ENCODE measurements at places on chromosomes 4 and X. TPM values are rescaled to one million over a fixed set of nuclear protein-coding genes. Genes with fewer than 3 reads are reported as not detected.
A peak's percentile ranks its signal among the peaks of the same experiment; 100 is the strongest.

DNA sequence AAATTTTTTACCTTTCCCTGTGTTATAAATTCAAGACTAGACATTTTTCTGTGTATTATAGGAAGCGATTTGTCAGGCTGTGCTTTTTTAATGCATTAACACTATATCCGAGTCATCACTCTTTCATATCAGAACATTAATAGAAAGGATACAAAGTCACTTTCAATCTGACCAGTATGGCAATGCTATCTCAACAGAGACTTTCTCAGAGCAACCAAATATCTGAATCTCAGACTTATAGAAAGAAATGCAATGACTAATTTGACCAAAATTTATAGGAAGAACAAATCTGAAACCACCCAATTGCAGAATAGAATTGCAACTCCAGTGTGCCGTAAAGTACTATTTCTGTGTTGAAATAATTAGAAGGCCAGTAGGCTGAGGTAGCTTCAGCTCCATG, 473 bp upstream of the TKTL2 start:
- no peak for DNase-seq

DNA sequence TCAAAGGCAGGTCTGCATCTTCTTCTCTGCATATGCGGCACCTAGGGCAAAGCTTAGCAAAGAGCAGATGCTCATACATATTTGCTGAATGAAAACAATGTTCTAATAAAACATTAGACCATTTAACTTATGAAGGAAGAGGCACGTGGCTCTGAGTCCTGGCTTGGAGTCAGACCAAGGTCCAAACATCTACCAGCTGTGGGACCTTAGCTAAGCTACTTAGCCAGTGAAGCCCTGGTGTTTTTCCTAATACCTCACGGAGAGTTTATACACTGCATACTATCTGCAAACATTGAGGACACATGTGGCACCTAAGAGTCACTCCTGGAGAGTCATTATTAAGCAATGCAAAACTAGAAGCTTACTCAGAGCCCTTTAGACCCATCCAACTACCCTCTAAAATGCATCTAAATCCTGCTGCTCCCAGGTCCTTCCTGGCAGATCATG, 9.0 kb downstream of the PDGFC start:
- peak; percentile 53 for DNase-seq

DNA sequence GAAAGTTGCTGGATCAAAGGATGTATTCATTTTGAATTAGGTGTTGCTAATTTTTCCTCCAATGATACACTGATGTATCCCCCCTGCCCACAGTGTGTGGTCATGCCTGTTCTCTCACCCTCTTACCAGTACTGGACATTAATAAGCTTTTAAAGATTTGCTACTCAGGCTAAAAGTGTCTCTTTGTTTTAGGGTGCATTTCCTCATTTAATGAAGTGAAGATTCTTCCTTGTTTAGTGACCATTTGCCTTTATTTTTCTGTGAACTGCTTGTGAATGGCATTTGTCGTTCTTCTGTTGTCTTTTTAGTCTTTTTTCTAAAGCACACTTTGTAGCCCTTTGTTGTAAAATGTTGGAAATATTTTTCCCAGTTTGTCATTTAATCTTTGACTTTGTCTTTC, 5.0 kb downstream of the MSMO1 start:
- DNase-seq, result no peak

ASMT gene
- polyA plus RNA-seq, result not detected

DNA sequence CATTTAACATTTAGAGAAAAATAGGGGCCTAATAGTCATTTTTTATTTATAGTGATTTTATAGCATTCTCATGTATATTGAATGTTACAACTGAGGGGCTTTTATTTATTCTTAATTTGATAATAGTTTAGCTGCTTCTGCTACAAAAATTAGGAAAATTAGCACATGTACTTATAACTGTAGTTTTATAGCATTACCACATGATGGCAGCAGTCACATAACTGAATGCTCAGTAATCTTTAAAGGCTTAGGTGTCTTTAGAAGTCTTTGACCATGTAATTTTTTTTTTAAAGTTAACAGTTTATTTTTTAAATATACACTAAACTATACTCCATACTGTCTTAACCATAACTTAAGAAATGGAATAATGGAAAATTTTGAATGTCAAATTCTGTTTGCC, 136.6 kb downstream of the STAG2 start:
- no peak for DNase-seq

Measured in ovary (tissue), 10 donors.